ENCODE measurements at places on chromosomes 1 and 21. TPM values are rescaled to one million over a fixed set of nuclear protein-coding genes. Genes with fewer than 3 reads are reported as not detected.

GRCh38 chr1:16249596-16250241 is 12.7 kb upstream of the CPLANE2 start:
- no peak overlapping the region for H3K4me3 ChIP-seq
- DNase-seq = no peak
- peaks cover 50% of the 10 kb centered on the region for H3K36me3 ChIP-seq
- peak overlapping the region; percentile 86 for H3K27ac ChIP-seq
- H3K27me3 ChIP-seq = no peaks in the 10 kb centered on the region

The OR6P1 gene
- not detected for total RNA-seq

DNA sequence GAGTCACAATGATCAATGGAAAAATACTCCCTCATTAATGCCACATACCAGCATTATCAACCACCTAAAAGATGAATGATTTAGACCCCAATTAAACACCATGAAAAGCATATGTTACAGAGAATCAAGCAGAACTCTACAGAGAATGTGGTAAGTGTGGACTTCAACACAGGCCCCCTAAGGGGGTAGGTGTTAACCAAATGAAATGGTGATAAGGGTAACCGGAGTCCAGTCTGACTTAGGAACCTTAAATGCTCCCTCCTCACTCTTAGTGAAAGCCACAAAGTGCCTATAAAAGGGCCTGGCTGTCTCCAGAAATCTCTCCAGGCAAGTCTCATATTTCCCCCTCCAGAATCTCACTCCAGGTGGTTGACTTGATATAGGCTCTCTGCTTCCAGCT is 149.2 kb upstream of the FOXD3 start:
- H3K4me1 ChIP-seq = no peaks in the 10 kb centered on the region
- no peak for DNase-seq
- H3K27me3 ChIP-seq = no peaks in the 10 kb centered on the region

The CHRM3 gene
- total RNA-seq = 36.7 TPM

DNA sequence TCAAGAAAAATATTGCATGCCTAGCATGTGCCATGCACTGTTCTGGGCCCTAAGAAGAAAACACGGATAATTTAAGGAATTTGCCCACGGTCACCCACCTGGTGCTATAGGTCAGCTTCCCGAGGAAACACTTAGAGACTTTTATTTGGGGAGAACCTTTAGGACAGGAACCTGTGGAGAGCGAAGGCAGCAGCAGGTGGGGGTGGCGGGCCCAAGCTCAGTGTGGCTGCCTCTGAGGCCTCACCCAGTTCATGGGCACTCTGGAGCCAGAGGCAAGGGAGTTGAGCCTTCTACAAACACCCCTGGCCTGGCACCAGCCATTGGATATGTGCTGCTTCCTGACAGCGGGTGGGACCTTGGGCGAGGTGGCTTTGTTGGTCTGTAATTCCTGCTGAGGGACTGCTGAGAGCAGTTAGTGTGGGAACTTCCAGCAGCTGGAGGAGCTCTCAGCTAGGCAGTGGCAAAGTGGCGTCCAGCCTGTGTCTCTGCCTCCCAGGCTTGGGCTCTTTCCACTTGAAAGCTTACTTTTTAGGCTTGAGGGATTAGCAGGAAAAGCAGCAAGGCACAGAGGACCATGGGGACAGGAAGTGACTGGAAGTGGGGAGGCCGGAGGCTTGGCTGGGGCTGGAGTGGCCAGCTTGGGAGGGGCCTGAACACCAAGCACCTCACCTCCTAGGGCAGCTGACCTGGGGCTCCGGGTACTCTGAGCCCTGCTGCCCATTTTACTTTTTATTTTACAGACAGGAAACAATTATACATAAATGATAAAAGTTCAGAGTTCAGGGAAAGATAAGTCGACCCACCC is 19.1 kb downstream of the MRPL37 start:
- DNase-seq = peak; percentile 64
- H3K4me1 ChIP-seq = peaks cover 41% of the 10 kb centered on the region
- H3K27ac ChIP-seq = peak overlapping the region; percentile 72
- peaks cover 69% of the 10 kb centered on the region for H3K36me3 ChIP-seq

DNA sequence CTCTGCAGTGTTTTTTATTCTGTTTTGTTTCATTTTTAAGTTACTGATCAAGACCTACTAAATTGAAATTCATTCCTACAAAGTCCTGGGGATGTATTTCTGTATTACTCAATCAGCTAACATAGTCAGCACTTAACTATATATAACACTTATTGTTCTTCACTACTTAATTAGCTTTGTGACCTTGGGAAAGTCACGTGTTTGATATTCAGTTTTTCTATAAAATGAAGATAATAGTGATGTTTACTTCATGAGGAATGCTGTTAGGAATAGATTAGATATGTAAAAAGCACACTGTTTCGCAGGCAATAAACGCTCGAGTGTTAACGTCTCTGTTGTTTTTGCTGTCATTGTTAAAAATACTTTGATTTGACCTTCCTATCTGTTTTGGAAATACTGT is 44.6 kb downstream of the CTTNBP2NL start:
- no peak overlapping the region for H3K27ac ChIP-seq
- no peak for DNase-seq
- H3K36me3 ChIP-seq = peaks cover 10% of the 10 kb centered on the region
- peaks cover 38% of the 10 kb centered on the region for H3K4me1 ChIP-seq

The OR2T33 gene
- not detected for total RNA-seq

The OR2M5 gene
- not detected for total RNA-seq

DNA sequence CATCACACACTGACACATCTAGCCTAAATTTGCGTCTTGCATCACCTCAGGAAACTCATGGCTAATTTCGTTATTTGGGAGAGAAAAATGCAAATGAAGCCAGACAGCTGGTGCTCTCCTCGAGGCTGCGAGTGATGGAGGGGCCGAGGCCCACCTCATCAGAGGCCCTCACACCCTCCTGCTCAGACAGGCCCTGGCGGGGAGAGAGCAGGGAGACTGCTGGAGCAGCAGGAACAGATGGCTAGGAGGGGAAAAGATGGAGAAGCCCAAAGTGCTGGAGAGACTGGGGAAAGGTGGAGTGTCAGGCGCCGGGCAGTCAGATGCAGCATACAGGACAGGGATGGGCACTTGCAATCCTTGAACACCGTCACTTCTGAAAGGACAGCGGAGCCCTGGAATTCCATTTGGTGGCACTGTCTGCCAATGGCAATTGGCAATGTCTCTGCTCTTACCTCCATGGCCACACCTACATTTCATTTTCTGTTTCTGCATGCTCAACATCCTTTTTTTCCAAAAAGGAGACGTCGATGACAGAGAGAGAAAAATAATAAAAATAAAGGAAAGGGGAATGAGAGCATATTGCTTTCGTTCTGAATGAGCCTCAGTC is 286.2 kb downstream of the SPATA17 start:
- H3K36me3 ChIP-seq = no peaks in the 10 kb centered on the region
- no peaks in the 10 kb centered on the region for H3K4me1 ChIP-seq
- H3K27me3 ChIP-seq = peaks cover 9% of the 10 kb centered on the region
- H3K4me3 ChIP-seq = no peak overlapping the region
- no peak for DNase-seq

GRCh38 chr1:99771513-99771918 is 5.1 kb upstream of the FRRS1 start:
- H3K36me3 ChIP-seq = no peaks in the 10 kb centered on the region
- H3K27ac ChIP-seq = no peak overlapping the region
- no peaks in the 10 kb centered on the region for H3K27me3 ChIP-seq

- no peaks in the 10 kb centered on the region for H3K36me3 ChIP-seq
- no peak overlapping the region for H3K27ac ChIP-seq
- no peak for DNase-seq
Observed at GRCh38 chr1:169610108-169610507, 19.8 kb downstream of the SELP start.

GRCh38 chr21:29155118-29155932 is 24.9 kb downstream of the MAP3K7CL start:
- DNase-seq = peak; percentile 42
- no peaks in the 10 kb centered on the region for H3K4me1 ChIP-seq
- H3K4me3 ChIP-seq = peak overlapping the region; percentile 31
- H3K36me3 ChIP-seq = no peaks in the 10 kb centered on the region
- peak overlapping the region; percentile 36 for H3K27ac ChIP-seq
- no peaks in the 10 kb centered on the region for H3K27me3 ChIP-seq

DNA sequence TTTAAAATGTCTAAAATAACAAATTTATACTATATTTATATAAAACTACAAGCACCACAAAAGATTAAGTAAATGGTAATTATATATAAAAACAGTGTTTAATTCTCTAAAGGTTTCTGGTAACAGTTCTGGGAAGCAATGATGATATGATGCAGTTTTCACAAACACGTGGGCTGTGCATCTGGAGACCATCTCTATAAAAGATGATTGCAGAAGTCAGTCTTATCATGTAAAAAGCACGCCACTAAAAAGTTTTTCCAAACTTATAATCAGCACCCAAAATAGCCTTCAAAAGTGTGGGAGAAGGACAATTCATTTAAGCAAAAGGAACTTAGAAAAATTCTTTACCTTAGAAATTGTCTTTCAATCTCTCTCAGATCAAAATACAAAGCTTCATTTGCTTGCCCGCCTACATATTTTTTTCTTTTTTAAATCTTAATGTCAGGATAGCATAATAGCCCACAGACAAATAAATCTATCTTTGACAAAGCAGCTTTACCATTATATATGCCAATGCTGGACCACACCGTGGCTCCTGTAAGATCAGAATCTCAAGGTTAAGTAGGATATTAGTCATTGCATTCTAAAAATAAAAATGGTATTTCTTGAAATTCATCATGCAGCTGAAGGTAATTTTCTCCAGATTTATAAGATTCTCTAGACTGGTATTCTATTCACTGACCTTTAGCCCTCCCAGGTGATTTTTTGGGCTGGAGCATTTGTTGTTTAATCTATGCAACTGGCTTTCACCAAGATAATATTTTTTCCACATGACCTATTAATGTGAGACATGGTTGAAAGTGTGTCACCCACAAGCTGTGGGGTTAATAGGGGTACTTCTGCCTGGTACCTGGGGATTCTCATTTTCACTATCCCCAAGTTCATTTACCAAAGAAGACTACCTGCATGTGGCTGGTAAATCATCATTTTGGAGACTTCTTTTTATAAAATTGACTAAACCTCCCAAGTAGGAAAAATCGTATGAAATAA is 189.6 kb upstream of the ST6GALNAC5 start:
- peak; percentile 8 for DNase-seq
- H3K4me1 ChIP-seq = no peaks in the 10 kb centered on the region
- H3K27ac ChIP-seq = no peak overlapping the region

DNA sequence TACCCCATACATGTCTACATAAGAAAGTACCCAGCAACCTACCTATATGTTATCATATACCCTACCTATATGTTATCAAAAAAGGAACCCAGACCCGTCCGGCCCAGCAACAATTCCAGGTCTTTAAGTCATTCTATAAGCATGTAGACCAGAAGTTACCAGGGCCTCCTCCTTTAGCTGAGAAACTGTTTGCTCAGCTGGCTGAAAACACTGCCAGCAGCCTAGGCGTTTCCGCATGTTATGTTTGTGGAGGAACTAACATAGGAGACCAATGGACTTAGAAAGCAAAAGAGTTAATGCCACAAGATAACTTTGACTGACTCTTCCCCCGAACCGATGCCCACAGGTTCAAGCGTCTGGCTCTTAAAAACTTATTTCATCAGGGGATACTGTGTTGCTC is 7.1 kb upstream of the ZNF678 start:
- peak; percentile 53 for DNase-seq
- H3K27ac ChIP-seq = no peak overlapping the region
- H3K27me3 ChIP-seq = peaks cover 37% of the 10 kb centered on the region
- H3K36me3 ChIP-seq = no peaks in the 10 kb centered on the region

The FHL3 gene
- total RNA-seq = 9.5 TPM

Data from stomach (tissue), 19 donors.